ENCODE measurements at places on chromosomes 6 and 20.

DNA sequence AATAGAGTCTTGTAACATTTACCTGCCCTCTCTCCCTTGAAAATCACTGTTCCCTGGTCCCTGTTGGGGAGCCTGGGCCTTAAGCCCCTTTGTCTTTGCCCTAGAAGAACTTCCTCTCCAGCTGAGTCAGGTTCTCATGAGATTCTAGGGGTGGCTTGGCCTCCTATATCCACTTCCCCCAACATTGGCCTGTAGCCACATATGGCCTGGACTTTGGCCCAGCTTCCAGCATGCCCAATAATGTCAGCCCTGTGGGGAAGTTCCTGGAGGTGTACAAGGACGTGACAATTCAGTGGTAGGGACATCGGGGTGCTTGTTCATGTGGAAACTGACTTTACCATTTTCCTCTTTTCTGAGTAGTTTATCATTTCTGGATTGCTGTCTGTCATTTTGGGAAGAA, 17.2 kb upstream of the MAS1L start:
- DNase-seq: no peak

- no peak for DNase-seq
These were observed 190.0 kb downstream of the C6orf118 start for GRCh38 chr6:165119231-165120020.

DNA sequence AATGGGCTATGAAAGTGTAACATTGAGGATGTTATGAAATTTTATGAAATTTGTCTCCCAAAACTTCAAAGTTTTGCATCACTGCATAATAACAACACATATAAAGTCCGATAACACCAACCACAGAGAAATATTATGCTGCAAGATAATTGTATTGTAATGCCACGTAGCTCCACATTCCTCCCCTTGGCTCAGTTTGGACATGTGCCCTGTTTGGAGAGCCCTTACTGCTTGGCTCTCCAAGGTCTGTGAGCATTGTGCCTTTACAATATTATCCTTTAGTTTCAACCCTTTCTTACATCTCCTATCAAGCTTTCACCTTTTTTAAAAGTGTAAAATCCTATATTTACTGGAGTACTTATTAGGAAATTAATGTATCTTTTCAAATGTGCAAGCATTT, 10.8 kb downstream of the HBS1L start:
- no peak for DNase-seq

- no peak for DNase-seq
These were observed 1064.6 kb upstream of the EYS start for GRCh38 chr6:66771626-66772025.

GRCh38 chr6:20402092-20402341, 338 bp downstream of the E2F3 start:
- DNase-seq: no peak

- no peak for DNase-seq
These were observed 54.6 kb downstream of the MYB start for GRCh38 chr6:135235716-135236115.

GRCh38 chr20:1818895-1819294, 76.3 kb upstream of the SIRPA start:
- no peak for DNase-seq

GRCh38 chr20:10067321-10067720, 32.5 kb downstream of the ANKEF1 start:
- DNase-seq: no peak

- no peak for DNase-seq
These were observed 65.1 kb downstream of the DLGAP4 start for GRCh38 chr20:36370991-36371790.

- peak; percentile 81 for DNase-seq
These were observed at the start of gene ZNF391 for GRCh38 chr6:27388293-27389197. ZNF391 (plus strand) TSS chr6:27388759; CDS start chr6:27400371, 11,612 bp downstream.

GRCh38 chr6:146200176-146200575, 171.3 kb downstream of the GRM1 start:
- DNase-seq: no peak

DNA sequence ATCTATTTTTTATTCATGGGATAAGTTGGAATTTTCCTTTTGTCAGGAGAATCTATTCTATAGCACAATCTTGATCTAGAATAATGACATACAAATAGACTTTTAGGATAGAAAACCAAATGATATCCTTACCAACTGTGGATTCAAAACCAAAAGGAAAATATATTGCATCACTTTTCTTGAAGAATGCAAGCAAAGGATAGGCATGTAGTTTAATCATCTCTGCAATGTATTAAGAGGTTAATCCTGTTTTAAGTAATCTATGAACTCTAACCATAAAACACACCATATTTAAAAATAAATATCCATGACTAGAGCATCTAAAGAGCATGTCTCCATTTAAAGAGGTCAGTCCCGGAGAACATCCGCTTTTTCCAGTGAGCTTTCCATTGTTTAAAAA, 106.7 kb upstream of the CNKSR3 start:
- no peak for DNase-seq

DNA sequence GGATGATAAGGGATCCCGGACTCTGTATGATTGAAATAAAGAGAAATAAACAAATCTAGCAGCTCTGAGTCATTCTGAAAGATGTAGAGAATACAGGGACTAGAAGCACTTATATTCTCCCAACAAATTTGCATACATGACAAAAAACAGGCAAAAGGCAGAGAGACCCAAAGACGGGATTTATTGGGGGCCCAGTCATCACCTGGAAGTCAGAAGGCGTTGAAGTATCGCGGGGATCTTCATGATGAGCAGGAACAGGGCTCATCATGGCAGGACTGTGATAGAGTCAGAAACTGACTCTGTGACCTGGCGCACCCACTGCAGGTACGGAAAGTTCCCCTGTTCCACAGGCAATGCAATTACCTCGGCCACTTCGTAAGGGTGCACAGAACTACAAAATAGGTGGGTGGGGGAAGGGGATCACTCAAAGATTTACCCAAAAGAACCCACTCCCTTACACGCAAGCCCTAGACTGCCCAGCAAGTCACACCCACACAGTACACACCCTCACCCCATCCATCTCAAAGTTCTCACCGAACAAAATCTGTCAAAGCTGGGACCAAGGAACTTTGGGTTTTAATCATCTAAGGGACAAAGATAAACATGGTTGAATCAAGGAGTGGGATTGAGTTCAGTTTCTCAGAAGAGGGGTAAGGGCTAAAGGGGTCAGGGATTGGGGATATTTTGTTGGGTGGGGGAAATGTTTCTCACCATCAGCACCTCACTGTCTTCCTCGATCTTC, 1.4 kb downstream of the CUTA start:
- peak; percentile 54 for DNase-seq

GRCh38 chr6:105804424-105804823, 281.7 kb upstream of the PRDM1 start:
- no peak for DNase-seq

DNA sequence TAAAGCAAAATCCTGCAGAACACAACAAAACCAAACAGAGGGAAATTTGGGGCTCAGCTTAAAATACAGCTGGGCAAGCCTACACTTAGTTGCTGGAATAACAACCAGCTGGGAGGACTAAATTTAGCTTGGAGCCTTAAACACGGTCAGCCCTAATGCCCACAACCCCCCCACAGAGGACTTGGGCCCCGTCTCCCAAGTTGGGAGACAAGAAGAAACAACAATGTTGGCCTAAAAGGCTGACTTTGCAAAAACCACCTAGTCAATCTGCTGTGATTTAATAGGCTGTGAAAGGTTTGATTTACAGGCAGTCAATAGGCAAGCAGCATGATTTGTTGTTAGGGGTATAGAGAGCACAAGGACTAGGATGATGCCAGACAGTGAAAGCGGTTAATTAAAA, 40.3 kb upstream of the ARMC2 start:
- no peak for DNase-seq

DNA sequence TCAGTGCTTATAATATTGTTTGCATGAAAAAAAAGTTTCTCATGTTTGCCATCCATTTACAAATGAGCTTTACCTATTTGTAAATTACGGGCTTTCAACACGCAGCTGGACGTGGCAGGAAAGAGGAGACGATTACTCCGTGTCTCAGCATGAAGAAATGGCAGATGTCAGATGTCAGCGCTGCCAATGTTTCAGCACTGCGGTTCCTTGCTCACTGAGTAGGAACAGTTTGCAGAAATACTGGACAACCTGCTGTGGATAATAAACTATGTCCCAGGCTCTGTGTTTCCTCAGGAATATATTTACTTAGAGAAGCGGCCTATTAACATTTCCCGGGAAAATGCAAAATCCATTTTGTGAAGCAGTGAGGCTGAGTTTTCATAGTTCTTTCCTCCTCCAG, 22.7 kb downstream of the RAMACL start:
- no peak for DNase-seq

DNA sequence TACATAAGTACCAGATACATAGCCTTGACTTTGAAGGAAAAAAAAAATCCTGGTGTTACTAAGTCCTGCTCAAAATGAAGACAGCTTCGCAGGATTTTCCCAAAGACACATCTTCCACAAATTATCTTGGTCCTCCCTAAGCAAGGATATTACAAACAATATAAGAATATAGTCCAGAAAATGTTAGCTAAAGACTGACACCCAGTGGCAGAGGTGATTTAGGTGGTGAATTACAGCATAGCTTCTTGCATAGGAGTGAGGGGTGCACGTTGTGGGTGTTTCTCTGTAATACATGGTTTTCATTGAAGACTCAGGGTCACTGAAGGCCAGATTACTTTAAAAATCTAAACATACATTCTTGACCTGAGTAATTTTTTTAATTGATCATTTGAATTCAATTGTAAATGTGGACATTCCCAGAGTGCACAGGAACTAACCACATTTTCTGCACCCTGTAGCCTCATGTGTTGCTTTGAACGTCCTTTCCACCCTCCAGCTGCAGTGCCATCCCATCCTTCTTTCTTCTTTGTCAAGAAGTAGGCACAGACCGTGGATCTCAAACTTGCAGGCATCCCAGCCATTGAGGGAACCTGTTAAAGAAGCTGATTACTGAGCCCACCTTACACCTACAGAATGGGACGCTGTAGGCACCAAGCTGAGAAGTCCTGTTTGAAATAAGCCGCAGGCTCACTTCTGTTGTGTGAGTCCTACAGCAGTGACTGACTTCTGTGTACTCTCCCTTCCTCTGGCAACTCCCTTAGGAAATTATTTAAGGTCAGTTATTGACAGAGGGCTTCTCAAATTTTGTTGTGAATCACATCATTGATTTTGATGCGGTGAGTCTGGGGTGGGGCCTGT, 102.6 kb downstream of the PERP start:
- DNase-seq: peak; percentile 25

GRCh38 chr6:21451546-21452013, 142.0 kb upstream of the SOX4 start:
- DNase-seq: no peak

DNA sequence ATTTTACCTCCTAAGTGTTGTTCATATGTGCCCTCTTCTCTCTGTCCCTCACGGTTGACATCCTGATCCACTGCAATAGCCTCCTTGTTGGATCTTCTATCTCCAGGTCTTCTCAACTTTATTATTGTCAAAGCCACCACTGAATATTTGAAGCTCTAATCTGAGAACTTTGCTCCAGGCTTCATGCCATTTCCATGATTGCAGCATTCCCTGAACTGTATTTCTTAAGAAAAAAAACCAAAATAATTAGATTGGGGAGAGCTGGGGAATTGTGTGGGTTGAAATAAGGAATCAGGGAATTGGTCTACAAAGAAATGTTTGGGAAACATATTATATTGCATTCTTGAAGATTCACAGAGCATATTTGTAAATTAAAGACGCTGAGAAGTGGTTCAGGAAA, 2.5 kb upstream of the STX7 start:
- DNase-seq: no peak

DNA sequence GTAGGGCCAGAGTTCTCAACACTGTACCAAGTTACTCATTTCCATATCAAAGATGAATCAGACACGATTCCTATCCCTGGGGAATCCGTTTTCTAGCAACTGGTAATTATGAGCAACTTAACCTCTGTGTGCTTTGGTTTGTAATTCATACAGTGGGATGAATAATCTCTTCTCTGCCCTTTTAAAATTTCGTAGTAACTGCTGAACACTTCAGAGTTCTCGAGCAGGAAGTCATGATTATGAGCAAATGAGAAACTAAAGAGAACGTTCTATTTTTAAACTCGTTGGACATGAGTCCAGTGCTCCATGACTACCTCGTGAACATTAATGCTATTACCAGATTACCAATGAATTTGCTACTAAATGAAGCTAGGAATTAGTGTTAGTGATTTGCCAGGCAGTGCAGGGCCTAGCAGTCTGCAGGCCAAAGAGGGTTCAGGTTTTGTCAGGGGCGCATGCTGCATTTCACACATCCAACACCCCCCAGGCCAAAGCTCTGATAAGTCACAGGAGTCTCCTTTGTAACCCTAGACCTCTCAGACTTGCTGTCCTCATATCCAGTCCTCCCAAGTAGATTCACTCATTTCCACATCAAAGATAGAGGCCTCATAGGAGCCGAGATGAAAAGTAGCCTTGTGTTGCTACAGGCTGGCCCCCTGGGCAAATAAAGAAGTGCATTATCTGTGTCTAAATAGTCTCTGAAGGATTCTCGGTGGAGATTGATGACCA, 45.8 kb upstream of the VSTM2L start:
- no peak for DNase-seq

GRCh38 chr6:75813476-75814250, 64.6 kb downstream of the MYO6 start:
- DNase-seq: no peak

- no peak for DNase-seq
These were observed 166.4 kb upstream of the RNF217 start for GRCh38 chr6:124795643-124796463.

DNA sequence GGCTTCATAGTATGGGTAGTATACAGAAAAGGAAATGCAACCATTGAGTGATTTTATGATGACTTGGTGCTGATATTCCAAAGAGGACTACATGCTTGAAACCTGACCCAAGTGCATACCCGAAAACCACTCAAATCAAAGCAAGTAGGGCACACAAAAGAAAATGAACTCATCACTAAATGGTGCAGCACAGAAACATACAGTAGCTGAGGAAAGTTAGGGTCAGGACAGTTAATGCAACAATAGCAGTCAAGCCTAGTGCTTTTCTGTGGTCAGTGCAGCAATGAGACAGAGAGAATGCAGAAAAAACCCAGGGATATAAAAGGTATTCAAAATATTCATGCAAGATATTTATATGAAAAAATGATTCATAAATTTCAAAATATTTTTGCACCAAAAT, 711.1 kb downstream of the EPHA7 start:
- no peak for DNase-seq

DNA sequence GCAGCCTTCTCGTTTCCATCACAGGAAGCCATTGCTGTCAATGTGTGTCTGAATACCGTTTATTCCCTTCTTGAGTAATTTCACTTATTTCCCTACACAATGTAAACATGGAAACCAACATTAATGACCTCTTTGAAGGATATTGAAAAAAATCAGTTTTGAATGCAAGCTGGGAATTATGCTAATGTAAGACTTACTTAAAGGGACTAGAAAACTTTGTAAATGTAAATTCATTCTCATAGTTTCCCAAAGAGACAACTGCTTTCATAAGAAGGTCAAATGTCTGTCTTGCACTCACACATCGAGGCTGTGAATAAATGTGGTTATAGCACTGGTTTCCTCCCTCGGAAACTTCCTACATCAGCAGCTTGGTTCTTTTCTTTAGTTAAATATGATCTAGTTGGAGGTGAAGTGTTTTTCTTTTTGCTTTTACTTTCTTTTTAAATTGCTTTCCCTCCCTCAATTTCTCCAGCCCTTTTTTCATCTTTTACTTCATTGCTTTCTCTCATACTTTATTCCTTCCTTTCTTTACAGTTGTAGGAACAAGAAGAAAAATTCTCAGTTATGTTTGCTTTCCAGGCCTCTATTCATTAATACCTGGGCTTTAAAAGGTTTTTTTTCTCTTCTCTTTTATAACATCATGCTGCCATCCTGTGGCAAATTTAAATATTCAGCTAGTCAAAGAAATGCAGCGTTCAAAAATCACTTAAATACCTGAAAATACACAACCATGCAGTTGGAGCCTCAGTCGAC, 108.3 kb downstream of the TNFAIP3 start:
- DNase-seq: peak; percentile 15

- DNase-seq: no peak
These were observed 156.2 kb downstream of the BCAS1 start for GRCh38 chr20:53914091-53914780.

Measured in activated CD4-positive, alpha-beta T cell treated with anti-CD3 and anti-CD28 coated beads for 48 hours (primary cell).